ENCODE measurements at places on chromosomes 2 and 18.
A peak's percentile ranks its signal among the peaks of the same experiment; 100 is the strongest.

DNA sequence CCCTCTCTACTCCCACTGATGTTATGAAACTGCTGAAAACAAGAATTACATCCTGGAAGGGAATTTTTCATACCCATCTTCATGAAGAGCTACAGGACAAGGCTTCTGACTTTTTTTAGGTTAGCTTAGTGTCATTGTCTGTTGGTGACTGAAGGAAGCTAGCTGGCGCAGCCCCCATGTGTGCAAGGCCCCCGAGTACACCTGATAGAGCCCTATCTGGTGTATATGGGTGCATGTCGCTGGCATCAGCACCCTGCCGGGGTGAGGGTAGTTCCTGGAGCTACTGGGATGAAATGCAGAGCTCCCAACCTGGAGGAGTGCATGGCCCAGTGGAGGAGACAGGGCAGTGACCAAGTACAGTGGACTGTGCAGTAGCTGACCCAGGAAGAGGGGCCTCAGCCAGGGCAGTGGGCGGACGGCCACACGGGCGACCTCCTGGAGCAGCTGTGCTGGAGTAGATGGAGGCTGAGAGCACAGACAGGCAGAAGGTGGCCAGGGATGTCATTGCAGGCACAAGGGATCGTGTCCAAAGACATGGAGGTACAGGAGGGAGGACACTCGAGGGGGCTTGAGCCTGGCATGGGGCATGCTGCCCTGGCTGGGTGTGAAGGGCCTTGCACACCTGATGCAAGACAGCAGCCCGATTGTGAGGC is 12.1 kb downstream of the IMPA2 start:
- no peak for DNase-seq

- DNase-seq = no peak
These were observed 110.8 kb downstream of the SMAD7 start for GRCh38 chr18:48839819-48840490.

- no peak for DNase-seq
These were observed 180.3 kb downstream of the MYO5B start for GRCh38 chr18:50014606-50015005.

- no peak for DNase-seq
These were observed 54.2 kb upstream of the FRZB start for GRCh38 chr2:182920631-182921056.

GRCh38 chr2:229489016-229489415 is 217.9 kb upstream of the PID1 start:
- DNase-seq = peak; percentile 71

- DNase-seq = no peak
These were observed 12.8 kb upstream of the DNPEP start for GRCh38 chr2:219400562-219400961.

GRCh38 chr2:59000796-59001195 is 759.7 kb upstream of the FANCL start:
- DNase-seq = no peak

DNA sequence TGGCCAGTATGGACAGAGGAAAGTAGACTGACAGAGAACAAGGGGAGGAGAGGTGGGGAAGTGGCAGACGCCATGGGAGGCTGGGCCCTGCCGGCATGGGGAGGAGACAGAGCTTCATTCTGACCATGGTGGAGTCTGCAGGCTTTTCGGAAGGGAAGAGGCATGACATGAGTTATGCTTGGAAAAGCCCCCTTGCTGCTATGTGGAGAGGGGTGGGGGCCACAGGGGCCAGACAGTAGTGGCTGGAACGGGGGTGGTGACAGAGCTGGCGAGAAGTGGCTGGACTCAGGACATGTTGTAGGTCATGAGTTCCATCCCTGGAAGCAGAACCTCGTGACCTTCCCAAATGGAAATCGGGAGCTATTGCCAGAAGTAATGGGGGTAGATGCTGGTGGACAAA is 66.7 kb upstream of the DAPL1 start:
- no peak for DNase-seq

DNA sequence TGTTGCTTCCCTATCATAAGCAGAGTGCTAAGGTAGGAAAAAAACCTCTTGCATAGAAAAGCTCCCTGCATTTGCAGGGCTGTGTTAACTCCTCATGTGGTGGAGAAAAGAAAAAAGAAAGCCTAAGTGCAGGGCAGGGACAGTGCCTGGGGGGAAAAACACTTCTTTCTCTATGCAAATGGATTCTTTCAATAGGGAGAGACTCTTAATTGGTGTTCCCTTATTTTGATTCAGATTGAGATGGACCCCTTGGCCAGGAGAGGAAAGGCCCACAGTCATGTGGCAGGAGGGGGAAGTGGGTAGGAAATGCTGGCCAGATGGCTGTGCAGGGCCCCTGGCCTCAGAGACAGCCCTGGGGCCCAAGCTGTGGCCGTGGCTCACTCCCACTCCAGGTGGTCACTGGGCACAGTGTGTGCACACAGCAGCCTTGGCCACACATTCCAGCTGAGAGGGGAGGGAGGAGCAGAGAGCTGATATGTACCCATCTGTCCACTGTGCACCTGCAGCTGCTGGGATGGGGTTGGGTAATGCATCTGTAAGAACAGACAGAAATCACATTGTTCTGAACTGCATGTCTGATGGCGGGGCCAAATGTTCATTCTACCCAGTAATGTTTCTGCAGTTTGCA is 410.4 kb downstream of the DSC3 start:
- DNase-seq = no peak

GRCh38 chr2:39875182-39875913 is 96.3 kb upstream of the THUMPD2 start:
- peak; percentile 96 for DNase-seq

- DNase-seq = peak; percentile 8
These were observed 2.3 kb upstream of the ACTG2 start for GRCh38 chr2:73890301-73891092.

All from fibroblast of mammary gland (primary cell).